GM13977 (cell line): ENCODE measurements at places on chromosomes 12 and 14.

DNA sequence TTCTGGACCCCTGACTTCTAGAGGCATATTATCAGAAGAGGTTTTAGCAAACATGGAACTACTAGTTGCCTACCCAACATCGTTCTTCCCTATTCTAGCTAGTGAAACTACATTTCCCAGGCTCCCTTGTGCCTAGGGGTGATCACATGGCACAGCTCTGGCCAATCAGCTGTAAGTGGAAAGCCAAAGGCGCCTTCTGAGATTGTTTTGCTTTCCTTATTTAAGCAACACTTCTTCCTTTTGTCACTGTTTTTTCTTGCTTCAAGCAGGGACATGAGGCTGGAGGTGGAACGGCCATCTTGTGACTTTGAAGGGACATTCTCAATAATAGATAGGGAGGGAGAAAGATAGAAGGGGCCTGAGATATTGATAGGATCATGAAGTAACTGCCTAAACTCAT lies 136.7 kb downstream of the ZNF664 start:
- DNase-seq: peak; percentile 58

GRCh38 chr12:98741556-98742265 lies 96.6 kb downstream of the APAF1 start:
- DNase-seq: no peak

GRCh38 chr14:98756749-98757148 lies 515.2 kb downstream of the BCL11B start:
- DNase-seq: no peak

- DNase-seq: peak; percentile 59
Observed at GRCh38 chr12:56338308-56339157, at the start of gene IL23A. Gene IL23A, plus strand, starts transcription at chr12:56338884. Its CDS starts 161 bp downstream, at chr12:56339045.

DNA sequence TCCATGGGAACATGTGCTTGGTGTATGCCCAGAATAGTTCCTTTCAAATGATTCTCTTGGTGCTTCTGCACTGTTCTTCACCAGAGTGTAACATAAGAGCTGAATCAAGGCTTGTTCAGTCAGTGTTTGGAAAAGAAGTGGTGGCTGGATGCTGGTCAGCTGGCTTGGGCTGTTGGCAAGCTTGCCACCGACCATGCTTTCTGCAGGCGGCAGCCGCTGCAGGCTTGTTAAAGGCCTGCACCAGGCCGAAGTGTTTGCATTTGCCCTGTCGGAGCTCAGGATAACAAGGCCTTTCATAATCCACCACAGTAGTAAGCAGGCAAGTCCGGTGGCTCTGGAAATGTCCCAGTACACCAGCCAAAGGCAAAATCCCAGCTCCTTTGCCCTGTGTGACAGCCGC lies 26.9 kb downstream of the DAAM1 start:
- DNase-seq: no peak
